Peyer's patch (tissue), 4 donors: ENCODE measurements at places on chromosomes 4 and X.

DNA sequence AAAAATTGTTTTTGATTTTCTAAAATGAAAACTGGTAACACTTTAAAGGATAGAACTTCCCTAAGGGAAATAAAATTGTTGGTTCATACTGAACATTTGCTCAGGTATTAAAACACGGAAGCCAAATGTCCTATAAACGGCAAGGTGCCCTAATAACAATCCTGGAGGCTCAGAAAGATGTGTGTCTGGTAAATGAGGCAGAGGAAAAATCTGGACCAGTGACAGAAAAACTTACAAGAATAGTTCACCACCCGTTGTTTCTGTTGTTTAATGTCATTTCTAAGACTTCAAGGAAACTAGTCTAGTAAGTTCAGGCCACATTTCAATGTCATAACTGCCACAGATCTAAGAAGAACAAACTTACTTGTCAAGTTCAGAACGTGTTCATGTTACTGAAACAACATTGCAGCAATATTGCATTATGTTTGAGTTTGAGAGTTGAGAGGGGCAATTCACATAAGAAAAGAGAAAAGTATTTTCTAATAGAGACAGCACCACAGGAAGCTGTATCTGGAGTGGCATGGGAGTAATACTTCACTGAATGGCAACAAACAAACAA lies 476.6 kb downstream of the GRXCR1 start:
- no peak for DNase-seq

- no peak for DNase-seq
These were observed 537.5 kb downstream of the SPRY1 start for GRCh38 chr4:123934096-123934495.

GRCh38 chr4:117428536-117428935 lies 343.2 kb upstream of the TRAM1L1 start:
- no peak for DNase-seq

DNA sequence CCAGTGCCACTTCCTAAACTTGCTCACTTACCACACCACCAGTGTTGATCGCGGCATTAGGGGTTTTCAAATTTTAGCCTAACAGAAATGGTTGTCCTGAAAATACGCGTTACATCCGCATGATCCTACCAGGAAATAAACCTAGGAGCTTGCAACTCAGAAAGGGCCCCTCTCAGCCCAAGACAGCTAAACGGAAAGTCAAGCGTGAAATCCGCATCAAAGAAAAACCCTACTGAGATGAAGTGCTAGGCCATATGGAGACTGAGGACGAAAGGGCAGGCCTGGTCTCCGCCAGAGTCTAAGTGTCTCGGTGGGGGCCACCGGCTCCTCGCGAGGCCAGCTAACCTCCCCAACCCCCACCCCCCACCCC lies 626 bp downstream of the YTHDC1 start:
- no peak for DNase-seq

DNA sequence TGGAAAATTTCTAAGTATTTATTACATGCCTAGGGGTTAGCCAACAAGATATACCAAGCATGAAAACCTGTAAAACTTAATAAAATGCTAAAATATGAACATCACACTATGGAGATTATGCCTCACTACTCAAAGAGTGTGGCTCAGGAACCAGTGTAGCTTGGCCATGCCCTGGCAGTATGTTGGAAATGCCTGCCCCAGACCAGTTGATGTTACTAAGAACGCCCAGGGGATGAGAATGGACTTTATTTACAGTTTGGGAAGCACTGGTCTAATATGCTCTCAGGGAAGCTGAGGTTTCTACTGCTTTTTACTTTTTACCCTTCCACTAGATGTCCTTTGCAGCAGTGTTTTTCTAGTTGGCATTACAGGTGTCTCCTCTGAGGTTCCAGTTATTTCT lies 23.7 kb upstream of the TXLNG start:
- DNase-seq = no peak

GRCh38 chr4:79455216-79455615 lies 47.2 kb upstream of the GK2 start:
- no peak for DNase-seq

GRCh38 chr4:2803624-2804448 lies 11.0 kb downstream of the SH3BP2 start:
- peak; percentile 73 for DNase-seq

- no peak for DNase-seq
These were observed 49.3 kb downstream of the C4orf33 start for GRCh38 chr4:129145222-129145730.

GRCh38 chrX:15056044-15056443 lies 182.8 kb downstream of the MOSPD2 start:
- DNase-seq = no peak

DNA sequence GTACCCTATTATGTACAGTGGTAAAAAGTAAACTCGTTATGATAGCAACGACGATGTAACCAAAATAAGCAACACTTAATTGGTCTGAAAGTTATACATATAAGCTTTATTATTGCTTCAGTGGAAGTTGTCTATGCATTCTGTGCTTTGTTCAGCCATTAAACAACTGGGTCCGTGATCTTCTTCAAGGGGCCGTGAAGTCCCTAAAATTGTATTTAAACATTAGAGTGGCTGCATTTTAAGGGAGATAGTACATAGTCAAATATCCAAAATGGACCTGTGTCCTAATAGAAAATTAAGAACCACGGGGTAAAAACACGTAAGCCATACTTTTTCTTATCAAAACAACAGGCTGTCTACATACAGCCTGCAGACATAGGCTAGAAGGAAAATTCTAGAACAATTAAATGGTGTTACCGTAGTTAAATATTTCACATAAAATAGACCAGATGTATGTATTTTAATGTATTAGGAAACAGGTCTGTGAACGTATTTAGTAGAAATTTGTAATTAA lies 2.1 kb downstream of the GUCY1A1 start:
- DNase-seq = no peak

DNA sequence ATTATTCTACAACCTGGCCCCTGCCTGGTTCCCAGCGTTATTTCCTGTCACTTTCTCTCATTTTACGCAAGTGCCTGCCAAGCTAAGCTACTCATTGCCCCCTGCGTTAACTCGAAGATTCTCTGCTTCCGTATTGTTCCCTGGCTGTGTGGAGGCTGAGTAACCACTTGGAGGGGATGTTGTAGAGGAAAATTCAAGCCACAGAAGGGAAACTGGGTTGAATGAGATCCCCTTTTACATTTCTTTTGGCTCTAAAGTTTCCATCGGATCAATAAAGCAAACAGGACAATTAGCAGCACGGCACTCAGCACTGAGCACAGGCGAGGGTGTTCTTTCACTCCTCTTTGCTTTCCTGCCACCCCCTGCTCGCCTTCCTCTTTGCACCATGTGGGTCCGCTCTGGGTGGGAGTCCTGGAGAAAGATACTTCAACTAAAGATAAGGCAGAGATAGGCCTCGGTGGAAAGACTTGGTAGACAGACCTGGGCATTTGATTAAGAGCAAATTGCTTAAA lies 4.2 kb upstream of the TMSB4X start:
- no peak for DNase-seq

DNA sequence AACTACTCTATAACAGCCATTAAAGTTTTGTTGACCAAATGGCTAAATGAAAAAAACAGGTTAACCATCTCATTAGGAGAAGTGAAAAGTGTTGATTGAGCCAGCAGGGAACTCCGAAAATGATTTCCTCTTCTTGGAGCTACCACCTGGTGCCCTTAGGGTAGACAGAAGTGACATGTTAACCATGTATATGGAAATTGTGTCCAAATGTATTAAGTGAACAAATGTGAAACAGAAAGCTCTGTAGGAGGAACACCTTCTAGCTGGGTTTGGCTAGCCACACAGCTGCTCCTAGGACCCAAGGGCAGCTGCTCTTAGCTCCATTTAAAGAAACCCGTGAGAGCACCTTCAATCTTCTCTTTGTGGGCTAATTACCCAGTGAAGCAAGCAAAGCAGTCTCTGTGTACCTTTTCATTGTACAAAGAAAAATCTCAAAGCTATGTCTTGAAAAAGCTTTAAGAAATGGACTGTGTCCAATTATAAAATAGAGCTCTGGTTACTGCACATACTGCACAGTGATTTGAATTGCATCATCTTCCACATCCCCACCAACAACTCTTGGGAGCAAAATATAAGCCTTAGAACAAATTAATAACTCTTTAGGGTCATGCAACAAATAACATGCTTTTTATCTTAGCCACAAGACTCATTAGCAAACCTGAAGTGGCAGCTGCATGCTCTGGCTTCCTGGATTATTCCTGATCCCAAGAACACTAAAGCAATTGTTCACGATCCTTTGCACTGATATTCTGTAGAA lies 59.2 kb upstream of the PARM1 start:
- DNase-seq = no peak

GRCh38 chr4:107519053-107519452 lies 201.0 kb downstream of the PAPSS1 start:
- no peak for DNase-seq

DNA sequence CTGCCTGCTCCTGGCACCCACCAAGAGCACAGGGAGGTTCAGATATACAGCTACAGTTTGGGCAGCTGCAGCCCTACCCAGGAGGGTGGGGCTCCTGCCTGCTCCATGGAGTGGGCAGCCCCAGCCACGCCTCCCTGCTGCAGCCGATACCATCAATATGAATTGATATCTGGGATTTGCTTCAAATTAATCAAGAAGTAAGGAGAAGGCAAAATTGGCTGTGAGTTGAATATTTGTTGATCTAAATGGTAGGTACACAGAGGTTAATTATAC lies 31.2 kb upstream of the ZNF280C start:
- DNase-seq = no peak

DNA sequence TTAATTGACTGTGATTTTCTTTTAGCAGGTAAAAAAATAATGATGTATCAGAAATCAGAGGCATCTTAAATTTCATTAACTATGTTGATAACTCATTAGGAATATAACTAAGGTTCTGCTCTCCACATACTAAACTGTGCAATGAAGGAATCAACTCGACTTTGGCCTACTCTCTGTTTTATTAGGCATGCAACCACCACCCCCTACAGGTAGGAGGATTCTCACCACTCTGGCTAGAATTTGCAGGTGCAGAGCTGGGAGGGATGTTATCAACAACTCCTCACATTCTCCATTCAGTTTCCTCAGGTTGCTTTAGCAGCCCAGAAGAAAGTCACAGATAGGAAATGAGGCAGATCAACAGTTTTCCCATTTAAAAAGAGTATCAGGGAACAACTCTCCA lies 160.1 kb downstream of the COX18 start:
- no peak for DNase-seq

DNA sequence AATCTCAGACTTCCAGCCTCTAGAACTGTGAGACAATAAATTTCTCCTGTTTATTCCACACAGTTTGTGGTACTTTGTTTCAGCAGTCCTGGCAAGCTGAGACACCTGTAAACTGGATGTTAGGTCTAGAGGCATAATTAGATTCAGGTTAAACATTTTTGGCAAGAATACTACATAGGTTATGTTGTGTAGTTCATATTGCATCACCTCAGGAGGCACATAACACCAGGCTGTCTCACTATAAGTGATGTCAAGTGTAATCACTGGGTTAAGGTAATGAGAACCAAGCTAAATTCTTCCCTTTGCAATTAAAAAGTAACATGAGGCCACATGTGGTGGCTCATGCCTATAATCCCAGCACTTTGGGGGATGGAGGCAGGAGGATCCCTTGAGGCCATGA lies 214.2 kb downstream of the ZNF674 start:
- DNase-seq = no peak

DNA sequence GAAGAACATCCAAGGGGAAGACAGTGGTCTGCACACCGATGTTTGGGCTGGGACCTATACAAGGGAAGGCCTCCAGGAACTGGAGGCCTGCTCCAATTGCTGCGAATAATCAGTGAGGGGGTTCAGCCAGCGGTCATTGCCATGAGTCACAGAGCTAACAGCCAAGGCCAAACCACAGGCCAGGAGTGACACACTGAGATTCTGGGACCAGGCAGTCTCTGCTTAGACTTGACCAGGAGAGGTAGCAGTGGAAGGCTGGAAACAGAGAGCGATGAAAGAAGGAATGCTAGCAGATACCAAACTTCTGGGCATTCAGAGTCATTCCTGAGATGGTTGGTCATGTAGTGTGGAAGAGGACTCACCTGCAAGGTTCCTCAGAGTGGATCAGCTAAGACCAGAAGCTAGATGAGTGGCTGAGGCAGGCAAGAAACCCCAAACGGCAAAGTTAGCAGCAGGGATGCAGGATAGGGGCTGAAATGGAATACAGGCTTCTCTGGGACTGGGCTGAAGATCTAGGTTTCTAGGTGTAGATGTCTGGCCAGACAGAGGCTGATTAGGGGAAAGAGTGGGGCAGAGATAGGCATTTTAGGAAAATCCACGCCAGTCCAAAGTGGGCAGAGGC lies 54.7 kb downstream of the CNGA2 start:
- DNase-seq = peak; percentile 47

DNA sequence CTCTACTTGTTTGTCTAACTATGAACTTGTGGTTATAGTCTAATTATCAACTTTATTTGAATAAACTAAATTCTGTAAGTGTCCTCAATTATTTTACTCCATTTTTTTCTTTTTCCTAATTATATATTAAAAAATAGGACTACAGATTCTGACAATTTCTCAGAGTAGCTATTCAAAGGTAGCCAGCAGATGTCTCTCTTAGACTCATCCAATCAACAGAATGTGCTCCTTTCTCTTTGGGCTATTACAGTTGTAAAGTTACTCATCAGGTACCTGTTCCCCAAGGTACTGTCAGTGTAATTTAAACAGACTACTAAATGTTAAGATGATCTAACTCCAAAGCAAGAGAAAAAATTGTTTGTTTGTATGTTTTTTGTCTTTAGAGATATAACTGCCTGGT lies 248.6 kb downstream of the PCDH18 start:
- no peak for DNase-seq

- DNase-seq = no peak
These were observed 186.8 kb upstream of the PABPC4L start for GRCh38 chr4:134388351-134388750.

- no peak for DNase-seq
These were observed 20.3 kb downstream of the MEPE start for GRCh38 chr4:87853108-87853507.

- no peak for DNase-seq
These were observed 20.0 kb downstream of the KLB start for GRCh38 chr4:39426728-39427127.

DNA sequence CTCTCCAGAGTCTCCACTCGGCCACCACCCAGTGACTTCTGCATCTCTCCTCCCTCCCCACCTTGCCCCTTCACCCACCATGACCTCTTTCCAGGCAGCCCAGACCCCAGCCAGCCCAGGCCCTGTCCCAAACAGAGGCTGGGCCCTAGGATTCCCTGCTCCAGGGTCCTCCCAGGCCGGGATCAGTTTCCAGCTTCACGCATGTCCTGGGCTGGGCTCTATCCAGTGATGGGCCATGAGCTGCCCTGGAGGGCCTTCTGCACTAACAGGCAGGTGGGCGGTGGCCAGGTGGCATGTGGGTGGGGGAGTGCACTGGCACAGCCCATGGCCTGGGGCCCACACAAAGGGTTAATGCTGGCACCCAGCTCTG lies 20.4 kb upstream of the ADD1 start:
- peak; percentile 50 for DNase-seq

GRCh38 chr4:16713696-16714095 lies 184.7 kb downstream of the LDB2 start:
- no peak for DNase-seq
